T-helper 2 cell treated with Interferon-gamma antibody and Interleukin-4, amounts not matched to agents 5 μg/mL and 100 μg/mL, for 36 hours (primary cell): ENCODE measurements at places on chromosomes 7 and 10.

GRCh38 chr10:17782921-17783665 is 26.1 kb upstream of the MRC1 start:
- DNase-seq, result no peak

DNA sequence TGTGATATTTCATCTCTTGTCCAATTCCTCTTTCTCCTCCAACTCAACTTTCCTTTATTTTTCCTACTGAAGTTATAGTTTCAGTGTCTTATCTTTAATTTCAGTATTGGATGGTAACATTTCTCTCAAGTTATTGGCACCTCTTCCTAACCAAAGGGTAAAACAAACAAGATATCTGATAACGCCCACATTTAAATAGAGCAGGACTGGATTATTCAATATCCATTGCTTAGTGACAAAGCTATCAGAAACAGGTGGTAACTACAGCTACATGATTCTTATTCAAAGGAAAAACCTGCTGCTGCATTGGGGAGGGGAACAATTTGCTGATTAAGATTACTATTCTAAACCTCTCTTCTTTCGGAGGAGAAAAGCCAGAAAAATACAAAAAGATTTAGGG is 87.8 kb downstream of the TAF3 start:
- DNase-seq, result no peak

DNA sequence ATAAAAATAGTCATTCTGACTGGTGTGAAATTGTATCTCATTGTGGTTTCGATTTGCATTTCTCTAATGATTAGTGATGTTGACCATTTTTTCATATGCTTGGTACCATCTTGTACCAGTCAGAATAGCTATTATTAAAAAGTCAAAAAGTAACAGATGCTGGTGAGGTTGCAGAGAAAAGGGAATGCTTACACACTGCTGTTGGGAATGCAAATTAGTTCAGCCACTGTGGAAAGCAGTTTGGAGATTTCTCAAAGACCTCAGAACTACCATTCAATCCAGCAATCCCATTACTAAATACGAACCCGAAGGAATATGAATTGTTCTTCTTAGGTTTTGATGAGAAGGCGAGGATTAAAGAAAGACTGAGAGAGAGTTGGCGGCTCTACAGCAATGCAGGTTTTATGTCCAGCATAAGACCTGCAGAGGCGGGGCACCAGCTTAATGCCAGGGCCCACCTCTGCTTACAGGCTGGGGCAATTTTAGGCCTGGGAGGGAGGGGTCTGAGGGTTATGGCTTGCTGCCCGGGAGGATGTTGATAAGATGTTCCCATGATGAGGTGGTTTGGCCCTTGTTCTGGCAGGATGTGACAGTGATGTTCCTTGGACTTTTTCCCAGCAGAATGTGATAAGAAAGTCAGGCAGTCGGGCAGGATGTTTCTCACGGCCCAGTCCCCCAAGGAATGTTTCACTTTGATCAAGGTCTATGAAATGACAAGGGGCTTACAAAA is 74.4 kb downstream of the MEST start:
- no peak for DNase-seq

- DNase-seq, result no peak
Observed at GRCh38 chr10:116845823-116846222, 3.5 kb upstream of the ENO4 start.

DNA sequence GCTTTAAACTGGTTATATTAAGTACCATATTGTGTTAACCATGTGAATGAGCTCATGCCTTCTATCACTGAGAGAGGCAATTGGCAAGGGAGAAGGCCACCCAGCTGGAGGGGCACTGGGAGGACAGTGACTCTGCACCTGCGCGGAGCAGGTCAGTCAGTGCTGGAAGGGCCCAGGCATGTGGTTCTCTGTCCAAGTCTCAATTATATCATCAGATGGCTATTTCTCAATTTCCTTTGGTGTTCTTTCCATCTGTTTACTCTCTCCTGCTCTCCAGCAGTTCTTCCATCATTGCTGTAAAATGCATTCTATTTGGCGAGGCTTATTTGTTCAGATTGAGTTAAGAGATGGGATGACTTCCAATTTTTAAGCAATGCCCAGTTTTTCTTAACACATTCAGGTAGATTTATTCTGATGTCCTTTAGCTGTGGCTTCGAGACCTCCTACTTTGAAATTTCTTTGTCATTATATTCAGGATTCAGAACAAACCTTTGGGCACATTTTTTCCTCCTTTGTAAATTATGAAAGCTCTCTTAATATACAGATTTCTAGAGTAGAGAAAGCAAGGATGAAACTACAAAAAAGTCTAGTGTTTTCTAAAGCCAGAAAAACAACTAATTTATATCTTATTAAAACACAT is 159.3 kb downstream of the BMPER start:
- no peak for DNase-seq

- DNase-seq, result no peak
Observed at GRCh38 chr10:5566614-5567013, 41.9 kb downstream of the CALML3 start.

DNA sequence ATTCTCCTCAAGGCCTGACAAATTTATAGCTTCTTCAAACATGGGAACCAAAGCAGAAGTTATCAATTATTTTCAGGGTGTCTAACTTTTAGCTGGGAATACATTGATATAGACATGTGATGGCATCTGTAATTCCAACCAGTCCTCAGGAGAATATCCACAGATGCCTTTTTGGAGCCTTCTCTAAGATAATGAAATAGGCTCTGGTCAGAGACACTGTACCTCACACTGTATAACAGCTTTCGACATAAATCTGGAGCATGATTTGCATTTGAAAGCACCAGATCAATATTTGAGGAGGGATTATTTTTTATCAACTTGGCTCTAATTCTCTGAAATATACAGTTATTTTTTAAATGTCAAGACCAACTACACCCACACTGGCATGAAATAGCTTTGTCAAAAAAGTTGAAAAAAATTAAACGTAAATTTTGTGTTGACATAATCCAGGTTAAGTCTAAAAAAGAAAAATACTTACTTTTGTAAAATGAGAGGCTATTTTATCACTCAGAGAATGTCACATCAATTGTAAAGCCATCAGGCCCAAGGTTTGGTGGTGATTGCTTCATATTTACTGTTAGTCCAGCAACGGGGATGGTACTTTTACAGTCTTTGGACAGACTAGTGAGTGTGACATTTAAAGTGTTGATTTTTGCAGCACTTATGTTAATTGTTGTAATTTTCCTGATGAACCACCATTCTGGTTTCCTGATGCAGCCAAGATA is 177.0 kb upstream of the SP8 start:
- no peak for DNase-seq

- DNase-seq, result no peak
Observed at GRCh38 chr7:115940460-115941060, 90.0 kb downstream of the TFEC start.
